ENCODE measurements at places on chromosomes 16 and 17. TPM values are rescaled to one million over a fixed set of nuclear protein-coding genes. Genes with fewer than 3 reads are reported as not detected.

Gene CD7
- not detected for total RNA-seq

Gene HOXB3
- 20.1 TPM for total RNA-seq

DNA sequence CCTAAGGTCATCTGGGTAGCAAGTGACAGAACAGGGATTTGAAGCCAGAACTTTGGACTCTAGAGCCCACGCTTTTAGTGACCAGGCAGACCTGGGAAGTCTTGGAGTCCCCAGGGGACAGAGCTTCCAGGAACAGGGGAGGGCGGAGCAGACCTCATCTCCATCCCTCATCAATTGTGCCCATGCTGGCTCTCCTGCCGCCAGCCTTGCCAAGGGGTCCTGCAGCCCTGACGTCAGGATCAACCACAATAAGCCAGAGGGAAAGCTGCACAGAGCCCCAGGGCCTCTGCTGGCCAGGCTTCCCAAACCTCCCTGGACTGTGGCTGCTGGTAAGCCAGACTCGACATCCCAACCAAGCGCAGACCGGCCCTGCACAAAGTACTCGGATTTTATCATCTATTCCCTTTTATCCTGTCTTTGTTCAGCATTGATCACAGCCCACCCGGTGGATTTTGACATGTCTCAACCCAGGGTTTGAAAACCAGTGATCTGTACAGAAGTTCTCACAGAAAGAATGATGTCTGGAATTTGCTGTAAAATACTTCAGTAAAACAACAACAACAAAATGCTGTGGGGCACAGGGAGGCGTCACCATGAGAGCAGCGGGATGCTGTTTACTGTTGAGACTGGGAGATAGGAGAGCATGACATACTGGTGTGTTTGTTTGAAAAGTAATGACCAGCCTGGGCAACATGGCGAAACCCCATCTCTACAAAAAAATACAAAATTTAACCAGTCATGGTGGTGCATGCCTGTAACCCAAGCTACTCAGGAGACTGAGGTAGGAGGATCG lies 11.8 kb downstream of the C16orf74 start:
- no peak for DNase-seq

- no peak for DNase-seq
These were observed 6.8 kb upstream of the FLYWCH1 start for GRCh38 chr16:2904922-2905240.

- DNase-seq: no peak
These were observed 18.5 kb downstream of the RGS9 start for GRCh38 chr17:65155622-65156021.

Measured in A172 (cell line).